ENCODE measurements at places on chromosomes 4 and X.

- no peak for DNase-seq
Measured at GRCh38 chr4:26916195-26916594, 55.6 kb downstream of the STIM2 start.

DNA sequence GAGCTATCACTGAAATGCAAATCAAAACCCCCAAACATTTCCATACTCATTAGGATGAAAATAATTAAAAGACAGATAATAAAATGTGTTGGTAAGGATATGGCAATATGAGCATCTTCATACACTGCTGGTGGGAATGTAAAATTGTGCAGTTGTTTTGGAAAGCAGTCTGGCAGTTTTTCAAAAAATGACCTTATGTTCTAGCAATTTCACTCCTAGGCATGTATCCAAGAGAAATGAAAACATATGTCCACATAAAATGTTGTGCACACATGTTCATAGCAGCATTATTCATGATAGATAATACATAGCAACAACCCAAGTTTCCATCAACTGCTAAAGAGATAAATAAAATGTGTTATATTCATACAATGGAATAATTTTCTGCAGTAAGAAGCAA, 14.8 kb upstream of the GPRASP2 start:
- DNase-seq = no peak

GRCh38 chr4:83660578-83660977, 124.7 kb downstream of the GPAT3 start:
- DNase-seq = no peak

DNA sequence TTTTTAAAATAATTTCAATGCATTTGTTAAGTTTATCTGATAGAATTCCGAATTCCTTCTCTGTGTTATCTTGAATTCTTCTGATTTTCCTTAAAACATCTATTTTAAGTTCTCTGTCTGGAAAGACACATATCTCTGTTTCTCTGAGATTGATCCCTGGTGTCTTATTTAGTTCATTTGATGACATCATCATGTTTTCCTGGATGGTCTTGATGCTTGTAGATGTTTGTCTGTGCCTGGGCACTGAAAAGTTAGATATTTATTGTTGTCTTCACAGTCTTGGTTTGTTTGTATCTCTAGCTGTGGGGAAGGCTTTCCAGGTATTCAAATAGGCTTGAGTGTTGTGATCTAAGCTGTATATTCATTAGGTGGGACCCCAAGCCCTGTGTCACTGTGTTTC, 1028.8 kb downstream of the GLUD2 start:
- no peak for DNase-seq

DNA sequence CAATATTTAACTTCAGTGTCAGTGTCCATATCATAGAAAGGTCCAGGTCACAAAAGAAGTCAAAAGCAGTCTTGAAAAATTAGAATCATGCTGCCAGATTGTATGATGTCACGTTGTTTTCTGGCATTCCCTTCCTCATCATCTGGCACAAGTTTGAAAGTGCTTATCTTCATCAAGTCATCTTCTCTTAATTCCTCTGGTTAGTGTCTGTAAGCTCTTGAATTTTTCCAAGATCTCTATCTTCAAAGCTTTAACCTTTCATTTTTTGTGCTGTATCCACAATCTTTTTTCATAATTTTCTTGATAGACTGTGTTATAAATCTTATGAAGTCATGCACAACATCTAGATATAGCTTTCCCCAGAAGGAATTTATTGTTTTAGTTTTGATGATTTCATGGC, 682.7 kb upstream of the AADAT start:
- no peak for DNase-seq

- DNase-seq = peak; percentile 70
Measured at GRCh38 chr4:105306158-105306781, 159.6 kb downstream of the TET2 start.

DNA sequence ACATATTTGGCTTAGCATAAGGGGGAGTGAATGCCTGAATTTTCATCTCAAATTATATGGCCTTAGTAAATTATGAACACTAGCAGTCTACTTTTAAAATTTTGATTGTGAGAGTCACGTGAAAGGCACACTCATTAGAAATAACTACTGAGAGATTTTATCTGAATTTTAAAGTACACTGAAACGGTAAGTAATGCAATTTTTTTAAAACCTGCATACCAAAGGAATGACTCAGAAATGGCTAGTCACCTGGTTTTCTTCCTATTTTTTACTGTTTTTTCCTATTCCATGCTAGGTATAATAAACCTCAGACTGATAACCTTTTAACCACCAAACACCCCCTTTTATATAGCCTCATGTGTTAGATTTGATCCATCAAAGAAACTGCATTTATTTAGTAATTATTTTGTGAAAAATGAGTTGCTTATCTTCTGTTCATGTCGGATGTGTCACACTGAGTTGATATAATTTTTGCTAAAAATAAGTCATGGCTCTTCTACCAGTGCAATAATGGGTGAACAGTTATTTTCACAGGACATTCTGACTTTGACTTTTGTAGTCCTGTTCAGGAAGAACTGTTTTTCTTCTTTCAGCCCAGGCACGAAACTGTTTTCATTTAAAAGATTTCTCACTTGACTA, 40.4 kb downstream of the CPEB2 start:
- DNase-seq = no peak

DNA sequence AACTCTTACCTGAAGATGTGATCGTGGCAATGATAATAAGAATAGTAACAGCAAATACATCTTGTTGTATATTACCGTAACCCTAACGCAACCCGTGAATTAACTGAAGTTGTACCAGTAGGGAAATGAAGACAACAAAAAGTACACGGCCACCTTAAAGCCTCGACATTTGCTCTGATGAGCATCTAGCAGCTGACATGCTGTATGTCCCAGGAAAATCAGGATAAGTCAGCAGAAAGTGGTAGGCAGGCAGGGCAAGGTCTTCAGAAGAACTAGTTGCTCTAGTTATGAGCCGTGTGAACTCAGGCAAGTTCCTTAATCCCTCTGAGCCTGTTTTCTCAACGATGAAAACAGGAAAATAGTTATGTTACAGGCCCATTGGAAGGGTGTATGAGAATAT, 7.7 kb upstream of the ASB5 start:
- DNase-seq = no peak

DNA sequence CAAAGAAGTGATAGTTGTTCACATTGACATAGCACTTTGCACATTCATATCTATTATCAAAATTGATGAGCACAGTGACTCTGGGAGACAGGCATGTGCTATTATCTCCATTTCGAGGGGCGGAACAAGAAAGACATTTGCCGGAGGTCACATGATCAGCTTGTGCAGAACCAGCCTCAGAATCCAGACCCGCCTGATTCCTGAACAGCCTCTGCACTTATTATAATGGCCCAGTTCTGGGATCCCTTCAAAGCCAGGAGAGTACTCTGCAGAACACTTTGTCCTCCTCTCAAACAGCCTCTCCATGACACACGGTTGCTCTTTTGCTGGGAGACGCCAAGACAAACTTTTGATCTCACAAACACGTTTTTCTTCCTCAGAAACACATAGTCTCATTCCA, 48.4 kb downstream of the RWDD4 start:
- no peak for DNase-seq

DNA sequence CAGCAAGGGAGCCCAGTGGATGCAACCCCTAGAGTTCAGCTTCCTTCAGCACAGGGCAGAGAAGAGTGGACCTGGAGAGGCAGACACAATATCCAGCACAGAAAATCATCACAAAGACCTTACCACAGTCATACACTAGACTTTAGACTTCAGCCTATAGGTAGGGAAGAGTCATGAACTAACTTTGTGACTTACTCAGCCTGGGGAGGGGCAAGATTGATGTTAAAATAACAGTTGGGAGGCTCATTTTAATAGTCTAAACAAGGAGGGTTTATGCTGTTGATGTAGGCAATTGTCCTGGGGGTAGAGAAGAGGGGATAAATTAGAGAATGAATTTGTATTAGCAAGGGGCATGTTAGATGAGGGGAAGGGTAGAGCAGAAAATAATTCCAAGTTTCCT, 124.2 kb downstream of the SOWAHB start:
- no peak for DNase-seq

- no peak for DNase-seq
Measured at GRCh38 chr4:73683033-73683432, 57.3 kb upstream of the CXCL8 start.

GRCh38 chrX:118420462-118420861, 74.6 kb downstream of the WDR44 start:
- DNase-seq = no peak

- DNase-seq = no peak
Measured at GRCh38 chr4:189202869-189203271, 737.8 kb upstream of the FRG1 start.

GRCh38 chrX:7110821-7111276, 36.7 kb upstream of the STS start:
- no peak for DNase-seq

DNA sequence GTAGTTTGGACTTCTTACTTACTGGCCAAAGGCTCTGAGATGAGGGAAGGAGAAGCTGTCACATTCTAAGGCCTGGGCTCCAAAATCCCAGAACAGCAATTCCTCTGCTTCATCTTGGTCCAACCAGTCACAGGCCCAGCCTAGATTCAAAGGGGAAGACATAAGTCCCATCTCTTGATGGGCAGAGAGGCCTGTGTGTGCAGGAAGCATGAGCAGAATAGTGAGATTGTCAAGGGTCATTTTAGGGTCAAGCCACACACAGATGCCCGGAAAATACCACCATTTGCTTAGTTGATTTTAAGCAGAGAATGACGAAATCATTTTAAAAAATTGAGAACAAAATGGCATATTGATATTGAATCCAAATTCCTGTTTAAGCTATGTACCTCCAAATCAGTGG, 580.9 kb upstream of the ZFP42 start:
- DNase-seq = no peak

DNA sequence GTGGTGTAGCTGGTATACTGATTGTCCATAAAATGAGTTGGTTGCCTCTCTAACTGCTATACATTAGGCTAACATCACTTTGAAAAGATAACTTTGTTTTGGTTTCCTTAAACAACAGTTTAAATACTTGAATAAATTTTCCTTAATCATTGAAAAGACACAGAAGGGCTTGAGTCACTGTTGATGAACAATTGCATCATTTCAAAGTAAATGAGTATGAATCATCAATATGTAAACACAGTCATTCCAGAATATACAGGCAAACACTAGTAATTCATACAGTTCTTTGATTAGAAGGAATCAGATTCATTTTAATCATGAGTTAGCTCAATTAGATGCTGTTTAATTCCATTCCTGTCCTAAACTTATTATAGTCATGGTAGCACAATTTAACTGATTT, 160.6 kb downstream of the AFF2 start:
- no peak for DNase-seq

DNA sequence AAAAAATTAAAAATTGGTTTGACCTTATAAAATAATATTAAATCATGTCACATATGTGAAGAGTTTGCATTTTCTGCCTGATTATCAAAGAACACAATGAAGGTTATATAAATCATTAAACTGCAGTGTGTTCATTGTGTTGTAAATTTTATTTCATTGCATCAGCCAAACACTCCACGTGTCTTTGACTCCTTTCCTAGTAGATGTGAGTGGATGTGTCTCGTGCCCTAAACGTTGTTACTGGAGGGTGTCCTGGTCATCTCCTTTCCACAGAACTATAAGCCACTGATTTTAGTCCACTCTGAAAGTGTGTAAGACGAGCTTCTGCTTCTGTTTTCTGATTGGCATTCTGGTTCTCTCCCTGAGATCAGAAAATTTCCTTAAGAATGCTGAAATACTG, 127.3 kb downstream of the NDST4 start:
- DNase-seq = no peak

GRCh38 chrX:146186540-146186939, 368.9 kb downstream of the SLITRK2 start:
- DNase-seq = no peak

DNA sequence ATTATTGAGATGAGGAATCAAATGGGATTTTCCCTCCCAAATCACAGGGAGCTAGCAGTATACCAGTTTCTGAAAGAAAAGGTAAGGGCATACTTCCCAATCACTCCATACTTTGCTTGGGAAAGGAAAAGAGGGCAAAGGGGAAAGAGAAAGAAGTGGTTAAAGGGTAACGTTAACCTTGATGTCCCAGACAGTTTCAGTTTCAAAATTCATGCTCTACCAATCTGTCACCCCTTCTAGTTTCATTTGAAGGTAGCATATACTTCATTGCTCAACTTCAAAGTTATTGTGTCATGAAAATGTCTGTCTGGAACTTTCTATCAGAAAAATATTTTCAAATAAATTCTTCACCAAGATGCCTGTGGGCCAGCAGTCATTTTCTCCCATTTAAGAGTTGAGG, 16.0 kb downstream of the TNMD start:
- DNase-seq = no peak

GRCh38 chr4:145098675-145099037, 545 bp downstream of the ABCE1 start:
- peak; percentile 57 for DNase-seq

GRCh38 chrX:115960440-115961084, 210.0 kb upstream of the AGTR2 start:
- DNase-seq = no peak

DNA sequence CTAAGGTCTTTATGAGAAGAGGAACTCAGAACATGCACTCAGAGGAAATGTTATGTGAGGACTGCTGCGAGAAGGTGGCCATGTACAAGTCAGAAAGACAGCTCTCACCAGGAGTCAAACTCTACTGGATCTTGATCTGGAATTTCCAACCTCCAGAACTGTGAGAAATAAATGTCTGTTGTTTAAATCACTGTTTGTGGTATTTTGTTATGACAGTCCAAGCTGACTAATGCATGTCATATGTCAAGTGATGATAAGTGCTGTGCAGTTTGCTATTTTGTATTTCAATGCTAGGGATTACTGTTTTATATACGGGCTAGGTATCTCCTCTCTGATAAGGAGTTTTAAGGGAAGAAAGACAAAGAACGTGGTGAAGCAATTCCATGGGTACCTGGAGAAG, 162.3 kb downstream of the CPEB2 start:
- no peak for DNase-seq

DNA sequence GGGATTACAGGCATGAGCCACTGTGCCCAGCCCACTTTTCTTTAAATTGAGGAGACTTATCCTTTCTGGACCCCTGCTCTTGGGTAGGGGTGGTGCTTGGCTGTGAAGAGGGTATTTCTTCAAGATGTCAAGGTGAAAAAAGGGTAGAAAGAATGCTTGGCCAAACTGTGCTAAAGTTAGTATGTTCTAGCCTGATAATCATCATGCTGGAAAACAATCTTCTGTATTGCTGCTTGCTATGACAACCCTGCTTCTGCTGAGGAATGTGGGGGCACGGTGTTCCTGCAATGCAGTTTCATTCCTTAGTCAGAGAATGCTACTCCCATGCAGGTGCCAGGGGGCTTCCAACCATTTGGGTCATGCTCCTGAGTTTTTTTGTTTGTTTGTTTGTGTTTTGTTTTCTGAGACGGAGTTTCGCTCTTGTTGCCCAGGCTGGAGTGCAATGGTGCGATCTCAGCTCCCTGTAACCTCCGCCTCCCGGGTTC, 4.0 kb upstream of the UBE2A start:
- no peak for DNase-seq

- peak; percentile 25 for DNase-seq
Measured at GRCh38 chr4:16001484-16001858, 38.5 kb upstream of the FGFBP2 start.

- DNase-seq = no peak
Measured at GRCh38 chr4:149955780-149956390, 122.4 kb upstream of the DCLK2 start.

GRCh38 chr4:177573507-177573906, 131.3 kb upstream of the AGA start:
- DNase-seq = no peak

Measured in activated naive CD4-positive, alpha-beta T cell treated with Interleukin-2 at 50 U/mL for 16 hours (primary cell).